Stimulated activated CD8-positive, alpha-beta memory T cell treated with anti-CD3 and anti-CD28 coated beads, Interleukin-4, amount 100 ng/mL, for 4 hours (primary cell): ENCODE measurements at places on chromosomes 5 and 9.

- DNase-seq, result no peak
These were observed 101.6 kb upstream of the MAP1B start for GRCh38 chr5:72005671-72006070.

GRCh38 chr9:33840381-33840780, 23.4 kb downstream of the UBE2R2 start:
- no peak for DNase-seq

GRCh38 chr5:38008198-38008597, 168.4 kb upstream of the GDNF start:
- DNase-seq, result no peak

- DNase-seq, result no peak
These were observed 165.2 kb downstream of the TMEM38B start for GRCh38 chr9:105859428-105860091.

DNA sequence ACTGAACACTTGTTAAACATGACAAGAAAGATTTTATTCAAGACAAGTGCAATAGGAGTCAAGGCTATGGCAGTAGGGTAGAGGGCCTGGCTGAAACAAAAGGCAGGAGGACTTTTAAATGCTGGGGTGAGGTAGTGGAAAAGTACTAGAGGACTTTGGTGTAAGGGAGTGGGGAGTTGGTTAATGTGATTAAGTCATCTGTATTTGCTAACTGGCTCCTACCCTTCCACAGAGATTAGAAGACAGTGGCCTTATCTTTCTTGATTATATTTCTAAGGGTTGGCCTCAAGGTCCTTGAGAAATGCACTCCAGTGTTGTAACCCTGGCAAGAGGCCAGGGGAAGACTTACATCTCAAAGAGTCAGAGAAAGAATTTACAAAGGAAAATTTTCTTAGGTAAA, 160.2 kb upstream of the FTMT start:
- DNase-seq, result no peak

- no peak for DNase-seq
These were observed 29.5 kb downstream of the GDNF start for GRCh38 chr5:37810311-37810710.

DNA sequence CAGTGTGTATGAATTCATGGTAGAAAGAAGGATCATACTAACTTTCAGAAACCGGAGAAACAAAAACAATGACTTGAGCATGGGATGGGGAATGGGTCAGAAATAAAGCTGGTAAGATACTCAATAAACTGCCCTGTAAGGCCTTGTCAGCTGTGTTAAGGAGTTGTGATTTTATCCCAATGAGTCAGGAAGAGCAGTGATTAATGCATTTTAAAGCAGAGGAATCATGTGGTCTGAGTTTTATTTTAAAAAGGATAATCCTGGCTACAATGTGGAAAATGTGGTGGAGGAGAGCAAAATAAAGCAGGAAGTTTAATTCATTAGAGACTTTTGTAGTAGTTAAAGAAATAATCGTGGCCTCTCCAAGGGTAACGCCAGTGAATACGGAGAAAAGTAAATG, 28.7 kb downstream of the DHX29 start:
- DNase-seq, result no peak

- DNase-seq, result no peak
These were observed 148.6 kb downstream of the ELAVL2 start for GRCh38 chr9:23677446-23677845.

DNA sequence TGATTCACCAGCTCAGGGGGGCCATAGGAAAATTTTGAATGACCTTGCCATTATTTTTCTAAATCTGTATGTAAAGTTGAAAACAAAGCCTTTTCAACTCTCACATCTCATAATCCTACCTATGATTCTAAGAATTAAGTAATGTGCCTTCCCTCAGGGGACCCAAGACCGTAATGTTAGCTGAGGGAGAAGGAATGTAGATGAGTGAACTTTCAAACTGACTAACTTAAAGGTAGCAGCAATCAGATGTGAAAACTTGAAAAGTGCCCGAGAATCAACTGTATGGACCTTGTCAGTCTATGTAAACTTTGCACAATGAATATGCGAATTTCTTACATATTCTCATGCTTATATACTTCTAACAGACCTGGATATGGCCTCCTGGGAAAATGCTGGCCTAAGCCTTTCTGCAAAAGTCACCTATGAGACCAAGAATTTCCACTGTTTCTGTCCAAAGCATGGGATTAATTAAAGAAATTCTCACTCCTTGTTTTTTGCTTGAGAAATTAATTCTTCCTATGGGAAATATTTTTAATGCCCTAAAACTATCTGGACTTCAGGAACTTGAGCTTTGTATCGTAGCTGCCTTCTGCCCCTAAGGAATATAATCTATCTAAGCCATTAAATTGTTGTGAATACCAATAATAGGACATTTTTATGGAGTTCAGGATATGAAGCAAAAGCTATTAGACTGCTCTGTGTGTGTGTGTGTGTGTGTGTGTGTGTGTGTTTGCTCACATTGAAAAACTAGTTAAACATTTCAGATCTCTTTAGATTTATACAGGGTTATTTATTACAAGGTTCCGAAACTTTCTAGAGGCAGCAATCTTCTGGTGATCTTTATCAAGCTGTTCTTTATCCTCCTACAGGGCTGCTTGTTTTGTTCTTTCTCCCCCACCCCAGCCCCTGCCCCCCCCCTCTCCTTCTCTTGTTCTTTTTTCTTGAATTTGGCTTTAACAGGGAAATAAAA, 169.1 kb upstream of the CLINT1 start:
- no peak for DNase-seq

GRCh38 chr9:87286506-87286905, 211.2 kb upstream of the DAPK1 start:
- DNase-seq, result no peak

- DNase-seq, result no peak
These were observed 133.7 kb downstream of the DIRAS2 start for GRCh38 chr9:90508940-90509339.

DNA sequence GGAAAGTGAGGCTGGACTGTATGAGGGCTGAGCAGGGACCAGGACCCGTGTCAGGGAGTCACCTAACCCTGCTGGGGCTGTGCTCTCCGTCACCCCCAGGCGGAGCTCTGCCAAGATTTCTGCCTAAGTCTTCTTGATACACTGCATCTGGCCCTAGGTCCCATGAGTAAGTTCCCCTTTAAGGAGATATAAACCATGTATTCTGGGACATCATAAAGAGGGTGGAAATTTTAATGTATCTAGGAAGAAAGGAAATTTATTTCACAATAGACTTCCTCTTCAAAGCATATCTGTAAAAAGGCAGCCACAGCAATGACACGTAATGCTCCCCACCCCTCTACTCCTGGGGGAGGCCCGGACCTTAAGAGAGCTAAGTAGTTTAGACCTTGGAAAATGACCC, 183.4 kb downstream of the FBXL7 start:
- no peak for DNase-seq

- DNase-seq, result no peak
These were observed 563 bp downstream of the SNAPC4 start for GRCh38 chr9:136399176-136400037.

DNA sequence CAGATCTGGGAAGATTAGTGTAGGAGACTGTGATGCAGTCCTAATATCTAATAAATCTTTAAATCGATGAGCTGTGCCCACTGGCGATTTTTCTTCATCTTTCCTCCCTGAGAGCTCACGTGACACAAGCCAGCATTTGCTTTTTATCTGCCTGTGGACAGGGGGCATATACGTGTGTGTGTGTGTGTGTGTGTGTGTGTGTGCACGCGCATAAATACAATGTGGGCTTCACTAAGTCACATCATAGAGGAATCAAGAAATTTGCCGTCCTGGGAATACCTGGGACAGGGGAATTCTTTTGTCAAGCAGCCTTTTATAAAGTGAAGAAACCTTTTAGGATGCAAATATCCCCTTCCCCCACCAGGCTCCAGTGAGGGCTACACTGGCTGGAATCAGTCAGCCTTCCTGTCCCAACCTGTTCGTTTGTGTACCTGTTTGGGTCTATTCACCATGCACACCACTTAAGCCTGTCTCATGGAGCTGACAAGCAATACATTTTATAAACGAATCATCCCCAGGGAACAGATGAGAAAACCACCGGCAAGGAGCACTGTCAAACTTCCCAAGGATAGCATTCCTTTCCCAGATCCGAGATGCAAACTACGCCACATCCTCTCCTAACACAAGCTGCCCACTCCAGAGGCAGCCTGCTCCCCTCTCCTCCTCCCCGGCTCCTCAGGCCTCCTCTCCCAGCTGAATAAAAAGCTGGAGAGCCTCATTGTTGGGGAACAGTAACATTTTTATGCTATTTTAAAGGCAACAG, 2.7 kb downstream of the EPB41L4B start:
- DNase-seq, result no peak

DNA sequence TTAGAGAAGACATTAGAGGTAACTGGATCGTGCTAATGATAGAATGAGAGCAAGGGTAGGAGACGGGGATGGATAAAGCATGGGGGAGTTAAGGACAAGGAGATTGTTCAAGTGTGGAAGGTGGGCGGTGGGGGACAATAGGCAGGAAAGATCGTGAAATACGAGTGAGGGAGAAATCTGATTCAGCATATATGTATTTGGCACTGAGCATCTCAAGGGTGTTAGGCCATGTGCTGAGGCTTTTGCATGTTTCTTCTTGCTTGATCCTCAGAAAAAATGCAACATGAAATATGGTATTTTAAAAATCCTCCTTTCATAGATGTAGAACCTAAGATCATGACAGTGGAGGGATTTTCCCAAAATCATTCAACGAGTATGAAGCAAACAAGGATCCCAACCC, 240.5 kb downstream of the PAPPA start:
- DNase-seq, result no peak

- DNase-seq, result no peak
These were observed 143.5 kb upstream of the C6 start for GRCh38 chr5:41356786-41357185.
